ENCODE measurements at places on chromosomes 12 and 14.

DNA sequence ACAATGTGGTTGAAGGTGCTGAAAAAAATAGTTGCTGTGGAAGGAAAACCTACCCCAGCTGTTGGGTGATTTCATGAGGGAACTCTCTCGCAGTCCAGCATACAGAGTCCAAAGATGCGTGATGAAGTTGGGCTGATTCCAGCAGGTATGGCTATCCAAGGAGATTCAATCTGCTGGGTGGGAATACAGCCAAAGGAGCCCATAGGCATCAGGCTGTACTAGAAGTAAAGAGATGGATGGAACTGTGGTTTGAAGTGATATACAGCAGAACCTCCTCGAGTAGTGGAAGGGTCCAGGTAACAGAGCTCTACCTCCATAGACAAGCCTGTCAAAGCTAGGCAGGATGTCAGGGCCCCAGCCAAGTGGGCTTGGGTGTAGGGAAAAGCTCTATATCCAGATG, 11.5 kb upstream of the TMTC2 start:
- peak; percentile 93 for DNase-seq

GRCh38 chr14:80628547-80628946, 313.0 kb downstream of the CEP128 start:
- no peak for DNase-seq

DNA sequence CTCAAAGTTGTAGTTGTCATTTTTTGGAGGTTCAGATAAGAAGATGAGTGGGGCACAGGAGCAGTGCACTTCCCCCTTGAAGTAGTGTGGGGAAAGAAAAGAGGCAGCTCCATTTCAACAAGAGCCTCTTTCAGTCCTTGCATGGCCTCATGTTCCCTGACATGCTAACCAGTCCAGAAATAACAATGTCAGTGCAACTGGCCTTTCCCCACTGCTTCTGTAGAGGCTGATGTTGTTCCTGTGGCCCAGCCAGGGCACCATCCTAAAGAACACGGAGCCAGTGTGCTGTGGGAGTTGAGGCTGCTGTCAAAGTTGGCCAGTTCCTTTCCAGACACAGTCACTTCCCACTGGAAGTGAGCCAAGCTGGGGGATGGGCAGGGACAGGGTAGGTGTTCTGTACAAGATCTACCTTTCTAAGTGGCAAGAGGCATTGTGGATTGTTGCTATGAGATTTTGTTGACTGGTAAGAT, 77.7 kb upstream of the SLC38A2 start:
- DNase-seq: no peak

DNA sequence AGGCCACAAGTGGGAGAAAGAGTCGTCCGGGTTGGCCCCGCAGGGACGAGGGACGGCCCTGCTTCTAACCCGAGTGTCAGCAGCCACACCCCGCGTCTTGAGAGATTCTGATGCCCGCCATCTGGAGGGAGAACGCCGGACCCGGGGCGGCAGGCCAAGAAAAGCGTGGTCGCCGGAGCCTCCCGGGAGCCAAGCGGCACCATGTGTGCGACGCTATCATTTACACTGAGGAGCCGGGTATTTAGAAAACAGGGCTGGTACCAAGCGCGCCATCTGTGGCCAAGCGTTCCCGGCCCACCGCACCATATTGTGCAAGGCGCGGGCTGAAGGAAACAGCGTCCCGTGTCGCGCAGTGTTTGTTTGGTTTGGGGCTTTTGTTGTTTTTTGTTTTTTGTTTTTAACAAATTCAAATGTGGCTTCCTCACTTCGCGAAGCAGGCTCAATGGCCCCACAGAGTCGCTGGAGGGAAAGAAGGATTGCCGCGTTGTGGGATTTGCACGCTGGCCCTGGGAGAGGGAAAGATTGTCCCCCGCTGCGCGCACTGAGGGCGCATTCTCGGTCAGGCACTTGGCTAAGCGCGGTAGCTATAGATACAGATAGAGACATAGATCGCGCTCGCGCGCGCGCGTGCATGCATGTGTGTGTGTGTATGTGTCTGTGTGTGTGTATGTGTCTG, 153.8 kb downstream of the BCL11B start:
- no peak for DNase-seq

DNA sequence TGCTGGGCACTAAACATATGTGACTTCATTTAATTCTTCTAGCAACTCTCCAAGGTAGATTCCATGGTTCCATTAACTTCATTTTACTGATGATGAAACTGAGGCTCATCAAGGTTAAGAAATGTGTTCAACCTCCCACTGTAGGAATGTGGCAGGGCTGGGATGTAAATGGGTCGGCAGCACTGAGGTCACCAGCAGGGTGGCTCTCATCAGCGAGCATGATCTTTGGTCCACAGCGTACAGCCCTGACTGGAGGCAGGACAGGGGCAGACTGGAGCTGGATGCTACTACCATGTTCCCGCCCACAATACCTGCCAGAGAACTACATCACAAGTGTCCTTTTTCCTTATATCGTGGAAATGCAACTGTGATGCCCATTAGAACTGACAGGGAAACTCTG, 4.6 kb downstream of the APPL2 start:
- DNase-seq: no peak

- DNase-seq: no peak
These were observed 2.6 kb downstream of the IFFO1 start for GRCh38 chr12:6553051-6553868.

- DNase-seq: no peak
These were observed 12.7 kb downstream of the OLR1 start for GRCh38 chr12:10159280-10159679.

- no peak for DNase-seq
These were observed 105.0 kb downstream of the SLC35F4 start for GRCh38 chr14:57760896-57761295.

DNA sequence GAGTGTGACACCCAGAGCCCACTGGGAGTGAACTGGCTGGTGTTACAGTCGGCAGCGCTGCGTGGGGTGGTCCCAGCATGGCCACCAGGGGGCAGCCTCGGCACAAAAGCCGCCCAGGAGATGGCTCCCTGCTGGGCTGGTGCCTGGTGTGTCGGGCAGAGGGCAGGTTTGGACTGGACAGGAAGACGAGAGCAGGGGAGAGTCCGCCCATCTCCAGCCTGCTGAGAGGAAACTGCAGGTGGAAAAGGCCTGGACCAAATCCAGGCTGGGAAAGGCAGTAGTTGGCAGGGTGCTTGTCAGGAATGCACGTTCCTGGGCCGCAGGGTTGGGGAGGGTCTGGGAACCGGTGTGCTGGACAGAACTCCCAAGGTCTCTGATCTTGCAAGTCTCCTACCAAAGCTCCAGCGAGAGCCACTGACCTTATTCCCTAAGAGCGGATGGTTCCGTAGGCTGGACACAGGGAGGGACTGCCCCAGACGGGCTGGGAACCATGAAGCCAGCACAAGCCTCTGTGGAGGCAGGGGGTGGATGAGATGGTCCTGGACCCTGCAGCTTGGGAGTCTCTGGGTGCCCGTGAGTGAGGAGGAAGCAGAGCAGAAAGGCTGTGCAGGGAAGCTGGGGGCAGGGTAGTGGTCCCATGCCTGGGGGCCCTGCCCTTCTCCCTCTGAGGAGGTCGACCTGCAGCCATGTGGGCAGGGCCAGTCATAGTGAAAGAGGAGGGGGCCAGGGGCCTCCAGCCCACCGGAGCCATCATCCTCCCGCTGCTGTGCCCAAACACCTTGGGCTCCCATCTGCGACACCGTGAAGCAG, 1.8 kb downstream of the AHNAK2 start:
- DNase-seq: no peak

- no peak for DNase-seq
These were observed 8.7 kb downstream of the DACT1 start for GRCh38 chr14:58646479-58646878.

- DNase-seq: no peak
These were observed 14.3 kb downstream of the ARF6 start for GRCh38 chr14:49907186-49907585.

GRCh38 chr12:15939111-15939510, 28.0 kb downstream of the DERA start:
- no peak for DNase-seq

DNA sequence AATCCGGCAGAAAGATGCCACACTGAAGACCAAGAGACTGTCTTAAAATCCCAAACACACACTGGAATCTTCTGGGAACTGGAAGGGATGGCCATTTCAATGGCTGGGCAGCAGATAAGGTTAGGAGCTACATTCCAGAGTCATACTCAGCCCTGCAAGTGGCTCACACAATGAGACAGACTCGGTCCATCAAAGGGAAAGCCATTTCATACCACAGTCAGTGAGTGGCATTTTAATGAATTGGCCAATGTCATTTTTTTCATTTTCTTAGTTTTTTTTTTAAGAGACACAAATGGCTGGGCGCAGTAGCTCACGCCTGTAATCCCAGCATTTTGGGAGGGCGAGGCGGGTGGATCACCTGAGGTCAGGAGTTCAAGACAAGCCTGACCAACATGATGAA, 17.9 kb downstream of the CIT start:
- no peak for DNase-seq

DNA sequence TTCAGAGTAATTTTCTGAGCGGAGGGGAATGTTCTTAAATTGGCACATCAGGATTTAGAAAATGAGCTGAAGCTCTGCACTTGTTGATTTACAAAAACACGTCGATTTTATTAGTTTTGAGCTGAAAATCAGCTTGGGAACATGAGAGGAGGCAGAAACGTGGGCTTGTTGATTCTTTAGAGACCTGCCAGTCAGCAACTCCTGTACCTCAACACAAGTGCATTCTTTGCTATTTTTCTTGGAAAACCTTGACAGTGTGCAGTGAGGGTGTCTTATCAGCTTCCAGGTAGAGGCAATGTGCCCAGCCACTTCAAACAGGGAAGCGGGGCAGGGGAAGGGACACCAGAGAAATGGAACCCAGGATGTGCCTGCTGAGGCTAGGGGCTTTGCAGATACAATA, 102.8 kb upstream of the COCH start:
- DNase-seq: no peak

DNA sequence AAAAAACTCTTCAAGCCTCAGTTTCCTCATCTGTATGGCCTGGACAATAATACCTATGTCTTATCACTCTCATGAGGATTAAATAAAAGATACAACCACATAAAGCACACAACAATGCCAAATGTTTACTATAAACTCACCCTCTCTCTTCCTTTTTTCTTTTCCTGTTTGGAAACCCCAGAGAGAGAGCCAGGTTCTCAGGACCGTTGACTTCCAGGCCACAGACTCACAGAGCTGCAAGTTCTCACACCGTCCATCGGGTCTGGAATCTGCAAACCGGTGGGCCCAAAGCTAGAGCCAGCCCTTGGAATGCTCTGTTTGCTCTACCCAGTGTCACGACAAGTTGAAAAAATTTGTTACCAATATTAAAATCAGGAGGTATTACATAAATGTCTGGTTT, 4.6 kb upstream of the CD4 start:
- no peak for DNase-seq

GRCh38 chr12:55515696-55516095, 23.5 kb downstream of the OR6C68 start:
- DNase-seq: no peak

DNA sequence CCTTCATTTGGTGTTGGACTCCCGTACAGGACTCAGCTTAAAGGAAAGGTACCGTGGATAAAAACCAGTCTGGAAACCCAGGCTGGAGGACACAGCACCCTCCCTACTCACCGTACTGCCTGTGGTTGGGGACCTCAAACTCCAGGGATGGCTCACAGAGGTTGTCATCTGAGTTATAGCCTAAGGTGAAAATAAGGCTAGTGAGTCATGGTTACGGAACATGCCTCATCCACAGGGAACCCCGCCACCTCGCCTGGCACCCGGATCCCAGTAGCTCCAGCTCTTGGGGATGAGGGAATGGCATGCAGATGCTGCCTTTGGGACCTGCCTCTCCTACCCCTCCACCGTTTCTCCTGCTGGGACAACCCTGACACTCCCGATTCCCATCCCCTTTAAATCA, 36.8 kb upstream of the GPR68 start:
- no peak for DNase-seq

GRCh38 chr12:40681148-40681547, 11.1 kb upstream of the CNTN1 start:
- DNase-seq: no peak

GRCh38 chr12:1126091-1126490, 135.1 kb downstream of the ERC1 start:
- DNase-seq: no peak

GRCh38 chr12:104494137-104494792, 37.5 kb downstream of the CHST11 start:
- DNase-seq: no peak

DNA sequence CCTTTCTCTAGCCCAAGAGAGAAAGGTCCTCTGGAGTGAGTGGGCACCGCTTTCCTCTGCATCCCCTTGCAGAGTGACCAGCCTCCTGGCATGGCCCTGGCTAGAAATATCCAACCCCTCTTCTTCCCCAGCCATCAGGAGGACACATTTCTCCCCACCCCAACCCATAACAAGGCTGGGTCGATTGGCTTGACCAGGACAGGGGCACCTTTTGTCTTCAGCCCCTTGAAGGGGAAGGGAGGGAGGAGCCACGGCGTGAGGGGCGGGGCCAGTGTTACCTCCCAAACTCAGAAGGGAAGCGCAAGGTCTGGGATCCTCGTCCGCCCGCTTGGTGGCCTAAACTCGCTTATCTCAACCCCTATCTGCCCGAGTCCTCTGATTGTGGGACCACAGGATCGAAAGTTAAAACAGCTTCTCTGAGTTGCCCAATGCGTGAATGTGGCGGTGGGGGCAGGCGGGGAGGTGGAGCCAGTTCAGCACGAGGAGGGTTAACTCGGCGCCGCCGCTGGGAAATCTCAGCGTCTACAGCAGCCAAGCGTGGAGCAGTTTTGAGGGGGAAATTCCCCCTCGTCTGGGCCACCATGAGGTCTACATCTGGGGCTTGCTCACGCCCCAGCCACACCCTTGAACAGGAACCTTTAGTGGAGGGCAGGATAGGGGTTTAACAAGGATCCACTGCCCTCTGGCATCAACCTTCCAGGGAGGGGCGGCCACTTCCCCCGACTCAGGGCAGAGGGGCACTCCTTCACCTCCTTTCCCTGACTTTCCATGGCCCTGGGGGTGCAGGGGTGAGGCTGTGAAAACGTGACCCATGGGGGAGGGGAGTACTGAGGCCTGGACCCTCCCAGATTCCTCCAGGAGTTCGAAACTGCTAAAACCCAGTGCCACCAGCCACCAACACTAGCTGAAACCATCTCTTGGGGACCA, 795 bp downstream of the STAT6 start:
- DNase-seq: no peak

DNA sequence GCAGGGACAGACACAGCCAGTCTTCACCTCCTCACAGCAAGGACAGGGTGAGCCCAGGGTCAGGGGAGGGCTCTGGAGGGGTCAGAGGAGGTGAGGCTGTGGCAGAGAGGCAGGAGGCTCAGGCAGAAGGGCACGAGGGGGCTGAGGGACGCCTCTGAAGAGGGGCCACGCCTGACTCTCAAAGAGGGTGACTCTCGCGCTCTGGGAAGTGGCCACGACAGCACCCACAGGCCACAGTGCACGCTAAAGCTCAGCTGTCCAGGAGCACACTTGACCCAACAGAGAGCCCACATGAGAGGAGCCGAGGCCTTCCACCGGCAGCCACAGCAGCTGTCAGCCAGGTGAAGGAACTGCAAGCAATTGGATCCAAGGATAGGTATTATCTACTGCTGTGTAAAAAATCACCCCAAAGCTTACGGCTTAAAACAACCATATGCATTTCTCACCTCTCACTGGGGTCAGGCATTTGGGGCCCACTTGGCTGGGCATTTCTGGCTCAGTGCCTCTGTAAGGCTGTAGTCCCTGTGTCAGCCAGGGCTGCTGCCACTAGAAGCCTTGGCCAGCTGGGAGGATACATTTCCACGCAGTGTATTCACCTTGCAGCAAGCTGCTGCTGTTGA, 27.8 kb downstream of the SLC6A12 start:
- no peak for DNase-seq

Measured in NCI-H446 treated with DMSO at 0.1 percent for 48 hours (cell line).